Esophagus squamous epithelium (tissue), 5 donors: ENCODE measurements at places on chromosomes 7 and 10.

- no peak for DNase-seq
Observed at GRCh38 chr10:36679554-36679953, 445.8 kb upstream of the ANKRD30A start.

GRCh38 chr7:90769036-90769435, 172.9 kb downstream of the CDK14 start:
- no peak for DNase-seq

GRCh38 chr10:67331121-67331910, 364.7 kb downstream of the CTNNA3 start:
- DNase-seq = no peak

GRCh38 chr10:75861582-75861981, 430.2 kb downstream of the LRMDA start:
- no peak for DNase-seq

DNA sequence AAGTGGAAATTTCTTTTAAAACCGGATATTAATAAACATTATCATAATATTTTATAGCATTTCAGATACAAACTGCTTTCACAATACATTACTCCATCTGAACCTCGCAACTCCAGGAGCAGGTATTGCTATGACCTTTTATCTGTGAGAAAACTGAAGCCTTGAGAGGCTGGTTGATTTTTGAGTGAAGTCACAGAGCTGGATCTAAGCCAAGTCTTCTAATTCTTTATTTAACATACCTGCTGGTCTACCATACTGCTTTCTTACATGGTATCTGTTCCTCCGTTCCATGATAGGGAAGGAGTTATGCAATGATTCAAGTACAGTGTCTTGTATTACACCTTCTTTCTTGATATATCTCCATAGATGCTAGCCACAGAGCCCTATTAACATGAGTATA, 37.4 kb upstream of the ITGB8 start:
- no peak for DNase-seq

DNA sequence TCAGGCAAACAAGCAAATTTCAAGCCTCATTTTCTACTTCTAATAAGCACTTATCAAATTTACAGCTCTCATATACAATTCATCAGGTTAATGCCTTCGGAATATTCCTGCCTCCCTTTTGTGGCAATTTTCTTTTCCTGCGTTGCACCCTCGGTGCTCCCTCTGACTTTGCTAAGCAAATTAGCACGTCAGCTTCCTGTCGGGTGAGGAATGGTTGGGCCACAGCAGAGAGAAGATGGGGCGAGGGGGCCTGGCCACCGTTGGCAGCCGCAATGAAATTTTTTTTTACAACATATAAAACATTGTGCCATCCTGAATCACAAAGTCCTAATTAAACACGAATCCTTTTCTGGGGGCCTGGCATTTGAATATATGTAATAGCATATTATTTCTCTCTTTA, 28.1 kb downstream of the ELFN1 start:
- DNase-seq = no peak

GRCh38 chr7:129203050-129203741, 14.8 kb downstream of the SMO start:
- DNase-seq = no peak

GRCh38 chr10:46330894-46331293, 44.1 kb downstream of the ANTXRL start:
- DNase-seq = no peak

DNA sequence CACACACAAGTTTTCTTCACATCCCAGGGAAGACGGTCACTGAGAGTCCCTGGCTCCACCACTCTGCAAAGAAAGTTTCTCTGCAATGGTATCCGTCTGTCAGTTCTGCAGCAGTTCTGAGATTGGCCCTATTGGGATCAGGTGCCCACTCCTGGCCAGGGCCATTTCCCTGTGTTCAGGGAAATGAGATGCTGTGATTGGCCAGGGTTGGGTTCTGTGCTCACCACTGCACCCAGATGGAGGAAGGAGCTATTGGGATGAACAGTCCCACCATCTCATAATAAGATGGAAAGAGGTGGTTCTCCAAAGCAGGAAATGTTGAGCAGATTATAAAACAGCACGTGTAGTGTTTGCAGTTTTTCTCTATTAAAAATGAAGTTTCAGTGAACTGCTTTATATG, 13.3 kb upstream of the PIP4K2A start:
- DNase-seq = no peak
